ENCODE measurements at places on chromosomes 16 and 17.

- DNase-seq, result no peak
Measured at GRCh38 chr16:47847220-47847970, 308.4 kb downstream of the ABCC12 start.

DNA sequence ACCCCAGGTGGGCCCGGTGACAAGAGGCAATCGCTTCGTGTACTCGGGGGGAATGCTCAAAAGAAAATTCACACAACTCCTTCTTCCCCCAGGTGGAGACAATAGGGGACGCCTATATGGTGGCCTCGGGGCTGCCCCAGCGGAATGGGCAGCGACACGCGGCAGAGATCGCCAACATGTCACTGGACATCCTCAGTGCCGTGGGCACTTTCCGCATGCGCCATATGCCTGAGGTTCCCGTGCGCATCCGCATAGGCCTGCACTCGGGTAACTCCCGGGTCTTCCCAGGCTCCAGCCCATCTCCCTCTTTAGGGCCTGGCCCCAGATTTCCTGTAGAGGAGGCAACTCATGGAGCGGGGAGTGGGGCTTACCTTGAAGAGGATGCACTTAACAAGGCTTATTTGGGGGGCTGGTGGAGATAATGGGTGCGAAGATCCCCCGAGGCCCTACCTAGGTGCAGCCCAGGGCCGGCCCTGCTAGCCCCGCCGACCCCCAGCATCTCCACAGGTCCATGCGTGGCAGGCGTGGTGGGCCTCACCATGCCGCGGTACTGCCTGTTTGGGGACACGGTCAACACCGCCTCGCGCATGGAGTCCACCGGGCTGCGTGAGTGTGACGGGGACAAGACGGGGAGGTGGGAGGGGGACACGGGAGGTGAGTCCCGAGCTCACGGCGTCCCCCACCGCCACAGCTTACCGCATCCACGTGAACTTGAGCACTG, 13.0 kb downstream of the GUCY2D start:
- DNase-seq, result no peak

GRCh38 chr16:84540194-84540593, 35.7 kb upstream of the MEAK7 start:
- no peak for DNase-seq

DNA sequence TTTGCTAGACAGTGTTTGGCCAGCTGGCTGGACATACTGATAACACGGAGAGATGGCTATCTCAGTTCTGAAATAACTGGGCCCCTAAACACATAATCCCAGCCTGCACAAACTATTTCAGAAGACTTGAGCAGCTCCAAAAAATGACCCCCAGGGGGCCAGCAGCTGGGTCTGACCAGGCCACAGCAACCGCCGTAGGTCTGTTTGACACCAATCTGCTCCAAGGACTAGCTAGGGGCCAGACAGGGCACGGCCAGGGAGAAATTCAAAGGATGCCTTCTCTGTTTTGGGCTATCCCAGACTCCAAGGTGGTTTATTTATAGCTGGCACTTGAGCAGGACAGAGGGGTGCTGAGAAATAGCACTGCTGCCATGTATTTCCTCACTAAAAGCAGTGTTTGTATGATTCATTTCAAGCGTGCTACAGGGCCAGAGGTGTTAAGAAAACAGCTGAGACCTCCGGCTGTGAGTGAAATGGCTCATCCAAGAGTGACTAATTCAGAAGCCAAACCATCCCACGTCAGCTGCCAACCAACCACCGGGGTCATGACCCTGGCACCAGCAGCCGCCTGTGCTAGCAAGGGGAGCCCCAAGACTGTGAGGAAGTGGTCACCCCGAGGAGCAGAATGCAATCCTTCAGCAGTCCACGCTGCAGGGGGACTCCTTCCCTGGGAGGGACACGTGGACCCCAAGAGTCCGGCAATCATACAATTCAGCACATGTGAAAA, 5.7 kb downstream of the GGA2 start:
- no peak for DNase-seq

GRCh38 chr16:17295948-17296347, 174.8 kb downstream of the XYLT1 start:
- DNase-seq, result no peak

GRCh38 chr16:19595043-19595767, 39.7 kb downstream of the VPS35L start:
- no peak for DNase-seq

DNA sequence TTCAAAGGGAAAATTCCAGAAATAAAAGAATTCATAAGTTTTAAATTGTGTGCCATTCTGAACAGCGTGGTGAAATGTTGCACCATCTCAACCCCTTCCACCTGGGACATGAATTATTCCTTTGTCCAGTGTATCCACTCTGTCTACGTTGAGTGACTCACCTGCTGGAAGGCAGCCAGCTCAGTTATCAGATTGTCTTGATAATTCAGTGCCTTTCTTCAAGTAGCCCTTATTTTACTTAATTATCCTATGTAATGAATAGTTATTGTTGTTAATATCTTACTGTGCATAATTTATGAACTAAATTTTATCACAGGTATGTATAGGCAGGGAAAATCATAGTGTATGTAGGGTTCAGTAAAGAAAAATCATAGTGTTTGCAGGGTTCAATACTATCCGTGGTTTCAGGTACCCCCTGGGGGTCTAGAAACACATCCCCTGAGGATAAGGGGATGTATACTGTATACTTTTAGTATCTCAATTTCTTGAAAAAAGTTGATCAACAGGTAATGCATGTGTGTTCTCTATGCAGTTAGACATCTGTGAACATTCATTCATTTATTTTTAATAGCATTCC, 7.7 kb upstream of the PCTP start:
- DNase-seq, result peak; percentile 38

GRCh38 chr17:56929362-56929969, 15.6 kb upstream of the TRIM25 start:
- DNase-seq, result no peak

- no peak for DNase-seq
Measured at GRCh38 chr17:82864713-82865248, 25.0 kb upstream of the ZNF750 start.

- peak; percentile 6 for DNase-seq
Measured at GRCh38 chr16:8575399-8575798, 14.9 kb downstream of the TMEM114 start.

- no peak for DNase-seq
Measured at GRCh38 chr17:80879723-80880647, 111.7 kb upstream of the CHMP6 start.

- no peak for DNase-seq
Measured at GRCh38 chr17:76163919-76164318, 22.9 kb upstream of the FOXJ1 start.

GRCh38 chr17:83199500-83200201, 120.2 kb downstream of the METRNL start:
- no peak for DNase-seq

GRCh38 chr17:44801880-44802279, 28.2 kb downstream of the GJC1 start:
- DNase-seq, result no peak

- no peak for DNase-seq
Measured at GRCh38 chr16:65244787-65245186, 122.9 kb upstream of the CDH11 start.

DNA sequence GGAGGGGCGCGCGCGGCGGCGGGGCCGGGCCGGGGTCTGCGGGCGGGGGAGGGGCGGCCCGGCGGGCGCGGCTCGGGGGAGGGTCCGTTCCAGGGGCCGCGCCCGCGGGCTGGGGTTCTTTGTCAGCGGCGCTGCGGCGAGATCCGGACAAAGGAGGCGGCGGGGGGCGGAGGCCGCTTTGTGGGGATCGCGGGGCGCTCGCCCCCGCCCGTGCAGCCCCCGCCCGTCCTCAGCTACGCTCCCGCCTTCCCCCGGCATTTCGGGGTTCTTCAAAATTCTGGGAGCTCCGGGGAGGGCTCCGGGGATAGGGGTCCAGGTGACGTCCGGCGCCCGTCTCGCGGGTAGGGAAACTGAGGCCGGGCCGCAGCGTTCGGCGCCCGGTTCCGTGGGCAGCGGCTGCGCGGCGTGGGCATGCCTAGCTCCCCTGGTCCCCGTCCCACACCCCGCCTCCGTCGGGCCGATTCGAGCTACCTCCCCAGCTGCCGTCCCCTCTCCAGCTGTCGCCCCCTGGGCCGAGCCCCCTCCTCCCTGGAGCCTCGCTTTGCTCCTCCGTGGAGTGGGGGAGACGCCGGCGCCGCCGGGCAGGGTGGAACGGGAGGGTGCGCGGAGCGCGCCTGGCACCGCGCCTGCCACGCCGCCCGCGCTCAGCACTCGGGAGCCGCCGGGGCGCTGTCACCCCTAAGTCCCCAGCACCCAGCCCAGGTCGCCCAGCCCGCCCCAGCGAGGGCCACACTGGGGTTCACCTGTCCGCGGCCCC, 546 bp downstream of the SNN start:
- DNase-seq, result no peak

GRCh38 chr17:8935191-8935590, 30.3 kb downstream of the PIK3R5 start:
- DNase-seq, result no peak

DNA sequence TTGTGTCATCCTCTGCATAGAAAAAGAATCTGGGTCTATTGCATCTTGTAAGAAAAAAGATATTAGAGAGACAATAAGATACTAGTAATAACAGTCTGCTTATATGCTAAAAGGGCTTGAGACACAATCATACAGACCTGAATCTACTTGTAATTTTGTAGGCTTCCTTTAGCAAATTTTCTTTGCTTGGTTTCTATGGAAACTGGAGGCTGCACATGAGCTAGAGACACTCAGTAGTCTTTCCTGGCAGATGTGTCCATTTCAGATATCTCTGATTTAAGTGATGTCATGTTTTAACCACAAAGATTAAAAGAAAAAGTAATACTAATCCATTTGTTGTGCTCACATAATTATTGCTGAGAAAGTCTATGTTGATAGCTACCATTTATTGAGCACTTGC, 123.9 kb upstream of the GNAO1 start:
- DNase-seq, result no peak

DNA sequence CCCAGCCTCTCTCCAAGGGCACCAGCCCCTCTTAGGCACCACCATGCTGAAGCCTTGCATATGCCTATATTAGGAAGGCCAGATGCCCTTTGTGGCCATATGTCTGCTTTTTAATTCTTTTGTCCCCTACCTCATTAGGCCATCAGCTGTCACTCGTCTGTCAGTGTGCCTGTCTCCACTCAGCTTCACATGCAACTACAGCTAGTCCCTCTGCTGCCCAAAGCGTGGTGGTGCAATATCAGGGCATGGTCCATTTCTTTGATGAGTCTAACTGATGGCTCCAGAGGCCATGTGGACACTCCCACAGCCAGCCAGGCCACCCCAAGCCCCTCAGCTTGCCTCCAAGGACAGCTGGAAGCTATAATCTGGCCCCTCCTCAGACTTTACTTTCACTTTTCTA, 36.3 kb downstream of the MYO18A start:
- no peak for DNase-seq

- no peak for DNase-seq
Measured at GRCh38 chr17:6543079-6544010, 13.0 kb downstream of the PITPNM3 start.

DNA sequence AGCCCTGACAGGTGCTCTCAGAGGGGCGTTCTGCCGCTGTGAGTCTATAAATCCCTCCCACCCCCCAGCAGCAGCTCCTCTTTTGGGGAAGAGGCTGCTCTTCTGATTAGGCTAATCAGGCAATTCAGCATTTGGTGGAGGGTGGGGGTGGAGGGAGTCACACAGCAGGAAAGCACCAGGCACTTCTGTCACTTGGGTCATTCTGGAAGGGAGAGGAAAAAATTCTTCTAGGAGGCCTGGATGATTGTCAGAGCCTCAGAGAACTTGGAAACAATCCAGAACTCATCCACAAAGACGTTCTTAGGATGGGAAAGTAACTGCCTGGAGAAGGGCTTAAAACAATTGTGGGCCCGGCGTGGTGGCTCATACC, 7.3 kb upstream of the SSTR2 start:
- DNase-seq, result no peak

DNA sequence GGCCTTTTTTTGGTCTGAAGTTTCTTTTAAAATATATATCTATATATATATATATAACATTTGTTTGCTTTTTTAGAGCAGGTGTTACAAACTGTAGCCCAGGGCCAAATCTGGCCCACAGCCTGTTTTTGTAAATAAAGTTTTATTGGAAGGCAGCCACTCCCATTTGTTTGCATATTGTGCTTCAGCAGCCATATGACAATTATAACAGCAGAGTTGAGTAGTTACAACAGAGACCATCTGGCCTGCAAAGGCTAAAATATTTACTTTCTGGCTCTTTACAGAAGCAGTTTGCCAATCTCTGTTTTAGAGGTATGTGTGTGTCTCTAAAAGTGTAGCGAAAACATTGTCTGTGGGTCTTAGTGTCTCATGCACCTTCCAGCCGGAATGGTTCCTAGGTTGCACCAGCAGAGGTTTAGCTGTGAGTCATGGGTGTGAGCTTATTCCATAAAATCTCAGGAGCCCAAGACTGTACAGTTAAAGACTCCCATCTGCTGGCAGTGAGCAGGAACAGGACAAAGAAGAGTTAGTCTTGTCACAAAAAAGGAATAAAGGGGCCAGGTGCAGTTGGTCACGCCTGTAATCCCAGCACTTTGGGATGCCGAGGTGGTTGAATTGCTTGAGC, 23.8 kb downstream of the LCMT1 start:
- peak; percentile 91 for DNase-seq

DNA sequence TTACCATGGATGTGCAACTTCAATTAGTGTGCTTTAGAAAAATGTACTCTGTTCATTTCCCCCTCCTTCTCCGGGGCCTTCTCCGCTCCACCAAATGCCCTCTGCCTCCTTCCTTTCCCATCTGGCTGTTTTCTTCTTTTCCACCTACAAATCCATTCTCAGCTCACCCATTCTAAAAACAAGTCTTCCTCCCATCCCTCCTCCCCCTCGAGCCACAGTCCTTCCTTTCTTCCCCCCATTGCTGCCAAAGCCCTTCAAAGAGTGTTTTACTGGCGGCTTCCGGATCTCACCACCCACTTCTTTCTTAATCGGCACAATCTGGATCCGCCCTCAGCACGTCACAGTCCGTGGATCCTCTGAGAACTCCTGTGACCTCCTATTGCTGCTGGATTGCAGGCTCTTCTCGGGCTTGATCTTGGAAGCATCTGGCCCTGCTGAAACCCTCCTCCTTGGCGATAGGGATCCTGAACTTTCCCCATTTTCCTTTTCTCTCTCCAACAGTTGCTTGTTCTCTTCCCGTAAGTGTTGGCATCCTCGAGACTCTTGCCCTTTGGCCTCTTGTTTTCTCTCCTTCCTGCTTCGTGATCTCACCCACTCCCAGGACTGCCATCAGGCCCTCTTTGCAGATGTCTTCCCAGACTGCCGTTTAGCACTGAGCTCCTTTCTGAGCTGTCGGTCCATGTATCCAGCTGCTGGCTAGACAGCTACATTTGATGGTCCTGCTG, 36.0 kb upstream of the FBXO47 start:
- no peak for DNase-seq

GRCh38 chr17:63601439-63602371, 1.0 kb downstream of the TACO1 start:
- DNase-seq, result no peak

- no peak for DNase-seq
Measured at GRCh38 chr17:56284482-56284881, 131.2 kb downstream of the ANKFN1 start.

DNA sequence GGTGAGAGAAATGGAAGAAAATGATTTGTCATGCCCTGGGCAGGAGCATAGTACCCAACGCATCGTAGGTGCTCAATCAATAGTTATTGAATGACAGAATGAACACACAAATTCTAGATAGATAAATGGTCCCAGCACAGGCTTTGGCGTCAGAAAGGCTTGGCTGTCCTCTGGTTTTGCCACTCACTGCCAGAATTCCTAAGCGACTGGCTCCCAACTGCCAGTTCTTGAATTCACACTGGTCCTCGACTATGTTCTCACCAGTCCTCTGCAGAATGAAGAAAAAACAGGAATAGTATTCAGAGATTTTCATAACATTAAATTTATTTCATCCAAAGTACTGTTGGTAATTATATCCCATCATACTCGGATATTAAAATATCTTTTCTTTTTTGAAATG, 163.1 kb upstream of the NOL11 start:
- no peak for DNase-seq

- DNase-seq, result no peak
Measured at GRCh38 chr16:27214084-27214961, 11.0 kb downstream of the KDM8 start.

Data from NCI-H2029 treated with DMSO at 0.1 percent for 48 hours (cell line).